Spinal cord (tissue), 10 donors: ENCODE measurements at places on chromosomes 4 and X.

DNA sequence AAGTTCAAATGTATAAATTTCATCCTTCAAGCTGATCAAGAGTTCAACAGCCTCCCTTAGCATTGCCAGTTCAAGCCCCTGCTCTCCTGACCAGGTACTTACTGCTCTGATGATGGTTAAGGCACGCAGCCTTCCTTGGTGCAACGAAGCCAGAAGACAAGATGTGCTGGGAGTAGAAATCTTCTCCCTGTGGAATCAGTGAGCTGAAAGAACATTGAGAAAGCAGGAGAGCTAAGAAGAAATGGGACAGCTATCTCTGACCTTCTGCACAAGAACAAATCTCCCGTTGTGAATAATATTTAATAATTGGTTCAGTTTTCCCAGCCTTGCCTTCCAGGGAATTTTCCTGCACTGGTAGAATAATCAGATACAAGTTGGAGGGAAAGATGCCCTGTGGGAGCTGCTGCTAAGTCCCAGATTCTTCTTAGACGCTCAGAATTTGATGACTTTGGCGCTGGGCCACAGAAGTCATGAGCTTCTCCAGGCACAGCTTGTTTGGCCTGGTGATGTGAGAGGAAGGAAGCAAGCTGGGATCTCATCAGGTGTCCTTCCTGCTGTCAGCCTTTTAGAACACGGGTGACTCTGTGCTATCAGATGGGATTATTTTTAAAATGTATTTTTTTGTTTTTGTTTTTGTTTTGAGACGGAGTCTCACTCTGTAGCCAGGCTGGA is 77.8 kb downstream of the CD38 start:
- DNase-seq, result peak; percentile 52

- no peak for DNase-seq
These were observed 133.6 kb upstream of the GRPR start for GRCh38 chrX:15989716-15990115.

DNA sequence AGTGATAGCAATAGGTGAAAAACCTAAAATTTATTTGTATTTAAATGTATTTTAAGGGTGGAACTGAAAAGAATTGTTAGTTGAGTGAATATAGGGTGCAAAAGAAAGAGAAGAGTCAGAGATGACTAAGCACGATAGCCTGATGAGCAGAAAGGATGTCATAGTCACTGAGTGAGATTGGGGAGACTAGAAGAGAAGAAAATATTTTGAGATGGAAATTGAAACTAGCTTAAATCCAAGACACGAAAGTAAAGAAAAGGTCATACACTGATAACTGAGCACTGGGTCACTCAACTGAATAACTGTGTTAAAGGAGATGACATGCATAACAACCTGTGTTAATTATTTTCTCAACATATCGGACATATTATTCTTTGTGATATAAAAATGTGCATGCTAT is 55.5 kb downstream of the SPANXN4 start:
- DNase-seq, result no peak

- DNase-seq, result no peak
These were observed 377.4 kb downstream of the SMARCA1 start for GRCh38 chrX:129145840-129146272.

DNA sequence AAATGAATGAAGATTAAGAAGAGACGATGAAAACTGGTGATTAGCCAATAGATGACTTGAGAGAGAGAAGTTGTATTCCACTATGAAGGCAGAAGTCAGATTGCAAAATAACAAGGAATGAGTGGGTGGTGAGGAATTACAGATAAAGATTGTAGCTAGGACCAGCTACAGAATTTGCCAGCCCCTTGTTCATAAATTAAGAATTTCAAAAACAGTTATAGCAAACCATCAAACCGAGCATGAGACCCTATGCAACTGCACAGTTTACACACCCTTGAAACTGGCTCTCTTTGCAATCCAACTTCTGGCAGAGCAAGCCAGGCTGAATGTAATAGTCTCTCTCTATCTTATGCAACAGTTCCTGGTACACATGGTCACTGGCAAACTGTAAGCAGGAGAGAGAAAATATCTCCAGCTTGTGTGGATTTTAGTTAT is 35.2 kb downstream of the STAP1 start:
- DNase-seq, result no peak

DNA sequence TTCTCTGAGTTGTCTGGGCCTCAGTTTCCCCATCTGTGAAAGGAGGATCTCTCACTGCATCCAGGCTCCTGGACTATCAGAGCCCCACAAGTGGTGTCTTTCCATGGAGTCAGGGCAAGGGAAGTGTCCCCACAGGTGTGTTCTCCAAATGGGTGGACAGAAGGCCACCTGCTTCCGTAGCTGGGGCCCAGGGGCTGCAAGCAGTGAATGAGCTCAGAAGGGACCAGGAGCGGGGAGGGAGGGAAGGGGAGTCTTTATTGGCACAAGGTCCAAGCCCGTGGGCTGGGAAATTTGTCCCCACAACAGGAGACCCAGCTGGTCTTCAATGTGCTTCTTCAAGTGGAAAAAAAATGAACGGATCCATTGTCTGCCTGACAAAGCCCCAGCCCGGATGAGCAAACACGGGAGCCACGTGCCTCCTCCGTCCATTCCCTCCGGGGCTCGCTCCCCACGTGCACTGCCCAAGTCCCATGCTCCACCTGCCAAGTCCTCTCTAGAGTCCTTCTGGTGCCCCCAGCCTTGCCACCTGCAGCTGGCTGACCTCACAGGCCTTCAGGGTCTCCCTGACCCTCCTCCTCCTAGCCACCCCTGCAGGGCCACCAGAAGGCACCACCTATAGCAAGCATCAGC is 72.0 kb downstream of the JAKMIP1 start:
- DNase-seq, result peak; percentile 4

- DNase-seq, result no peak
These were observed 135.7 kb downstream of the QDPR start for GRCh38 chr4:17376205-17376604.

DNA sequence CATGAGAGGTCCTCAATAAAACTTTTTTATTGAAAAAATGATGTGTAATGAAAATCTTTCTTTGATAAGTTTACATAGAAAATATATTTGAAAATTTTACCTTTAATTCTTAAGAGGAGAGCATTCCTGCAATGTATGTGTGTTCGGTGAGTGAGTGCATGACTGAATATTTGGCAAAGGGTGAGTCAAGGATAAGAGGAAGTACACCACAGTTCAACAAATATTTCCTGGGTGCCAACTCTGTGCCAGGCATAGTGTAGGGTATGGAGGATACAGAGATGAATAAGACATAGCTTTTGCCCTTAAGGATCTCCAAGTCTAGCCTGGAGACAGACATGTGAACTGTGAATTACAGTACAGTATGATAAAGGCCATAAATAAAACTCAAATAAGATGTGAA is 84.7 kb upstream of the GPR101 start:
- no peak for DNase-seq

DNA sequence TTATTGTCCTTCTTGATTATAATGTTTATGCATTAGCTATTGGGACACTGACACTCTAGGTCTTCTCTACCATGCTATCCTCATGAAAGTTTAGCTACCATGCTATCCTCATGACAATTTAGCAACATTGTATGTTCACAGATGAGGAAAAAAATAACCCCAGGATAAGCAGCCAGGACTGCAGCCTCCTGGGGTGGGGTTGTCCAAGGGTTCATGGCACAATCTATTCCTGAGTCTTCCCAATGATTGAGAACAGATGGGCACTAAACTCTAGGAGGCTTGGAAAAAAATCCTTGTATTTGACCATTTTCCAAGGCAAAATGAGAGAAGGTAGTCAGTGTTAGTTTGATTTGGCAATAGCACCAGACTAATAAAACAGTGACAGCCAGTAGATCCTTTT is 619.8 kb upstream of the LCORL start:
- DNase-seq, result no peak

DNA sequence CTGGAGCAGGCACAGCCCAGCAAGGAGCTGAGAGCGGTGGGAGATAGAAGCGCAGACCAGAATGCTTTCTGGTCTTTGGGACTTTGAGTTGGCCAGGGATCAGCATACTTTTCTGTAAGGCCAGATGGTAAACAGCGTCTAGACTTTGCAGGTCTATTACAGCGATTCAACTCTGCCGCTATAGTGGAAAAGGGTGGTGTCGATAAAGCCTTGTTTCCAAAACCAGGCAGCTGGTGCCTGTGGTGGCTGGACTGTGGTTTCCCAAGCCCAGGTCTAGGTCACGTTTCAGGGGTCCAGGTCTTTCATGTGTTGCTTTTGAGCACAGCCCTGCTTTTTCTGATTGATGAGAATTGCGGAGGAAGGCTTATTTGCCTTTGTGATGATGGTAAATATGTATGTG is 40.1 kb downstream of the HTT-AS start:
- no peak for DNase-seq

GRCh38 chr4:101806914-101807313 is 16.4 kb downstream of the BANK1 start:
- no peak for DNase-seq

- DNase-seq, result no peak
These were observed 28.9 kb downstream of the SPANXD start for GRCh38 chrX:141669689-141670088.

DNA sequence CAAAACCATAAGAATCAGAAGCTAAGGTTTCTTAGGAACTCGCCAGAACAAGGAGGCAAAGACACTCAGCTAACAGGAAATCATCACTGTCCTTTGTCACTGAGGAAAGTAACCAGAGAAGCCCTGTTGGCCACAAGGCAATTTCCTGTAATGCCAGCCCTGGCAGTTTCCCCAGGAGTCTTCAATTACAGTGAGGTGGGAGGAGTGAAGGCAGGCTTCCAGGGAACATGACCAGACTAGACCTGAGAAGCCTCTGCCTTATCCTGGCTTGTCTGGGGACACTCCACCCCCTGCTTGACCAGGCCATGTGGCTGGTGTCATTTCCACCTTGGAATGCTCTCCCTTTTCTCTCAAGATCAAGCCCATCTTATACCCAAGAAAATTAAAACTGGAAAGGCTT is 125.3 kb downstream of the COL4A6 start:
- peak; percentile 33 for DNase-seq

- no peak for DNase-seq
These were observed 279.2 kb upstream of the FGF16 start for GRCh38 chrX:77167993-77168392.

DNA sequence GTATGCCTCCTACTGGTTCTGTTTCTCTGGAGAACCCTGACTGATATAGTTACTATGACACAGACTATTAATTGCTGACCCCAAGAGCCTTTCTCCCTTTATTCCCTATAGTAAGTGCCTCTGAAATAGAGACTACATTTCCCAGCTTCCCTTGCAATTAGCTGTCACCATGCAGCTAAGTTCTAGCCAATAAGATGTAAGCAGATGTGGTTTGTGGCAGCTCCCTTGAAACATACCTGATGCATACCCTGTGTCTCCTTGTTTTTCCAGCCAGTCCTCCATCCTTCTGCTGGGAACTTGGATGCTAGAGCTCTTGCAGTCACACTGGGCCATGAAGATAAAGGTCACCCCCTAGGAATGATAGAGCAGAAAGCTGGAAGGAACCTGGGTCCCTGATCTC is 9.7 kb upstream of the TMEM165 start:
- DNase-seq, result no peak

DNA sequence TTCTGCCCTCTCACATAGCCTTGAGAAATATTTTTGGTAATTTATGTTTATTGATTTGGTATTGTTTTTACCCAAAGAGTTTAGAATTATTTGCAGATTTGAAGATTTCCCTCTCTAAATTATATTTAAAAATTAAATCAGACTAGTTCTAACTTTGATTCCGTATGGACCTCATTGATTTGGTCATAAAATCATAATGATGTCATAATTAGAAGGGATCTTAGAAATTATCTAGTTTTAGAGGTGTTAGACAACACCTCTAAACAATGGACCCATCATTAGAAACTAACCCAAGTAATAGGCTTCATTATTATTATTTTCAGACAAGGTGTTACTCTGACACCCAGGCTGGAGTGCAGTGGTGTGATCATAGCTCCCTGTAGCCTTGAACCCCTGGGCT is 24.1 kb downstream of the DLG3 start:
- no peak for DNase-seq
